ENCODE measurements at places on chromosomes 4 and X. TPM values are rescaled to one million over a fixed set of nuclear protein-coding genes. Genes with fewer than 3 reads are reported as not detected.
A peak's percentile ranks its signal among the peaks of the same experiment; 100 is the strongest.

Gene IL2RG
- polyA plus RNA-seq, result 6.8 TPM

Gene PFKFB1
- 1.0 TPM for polyA plus RNA-seq

Gene SPOCK3
- polyA plus RNA-seq, result 1.5 TPM

Gene UNC5C
- polyA plus RNA-seq, result 6.8 TPM

Gene SETD7
- 39.1 TPM for polyA plus RNA-seq

Gene FAAH2
- 0.51 TPM for polyA plus RNA-seq

Gene NSUN7
- 41.1 TPM for polyA plus RNA-seq

Gene YY2
- 8.3 TPM for polyA plus RNA-seq

Gene TCEAL6
- polyA plus RNA-seq, result 40.3 TPM

Gene ADH1C
- polyA plus RNA-seq, result 2.6 TPM

Gene GIMD1
- polyA plus RNA-seq, result not detected

DNA sequence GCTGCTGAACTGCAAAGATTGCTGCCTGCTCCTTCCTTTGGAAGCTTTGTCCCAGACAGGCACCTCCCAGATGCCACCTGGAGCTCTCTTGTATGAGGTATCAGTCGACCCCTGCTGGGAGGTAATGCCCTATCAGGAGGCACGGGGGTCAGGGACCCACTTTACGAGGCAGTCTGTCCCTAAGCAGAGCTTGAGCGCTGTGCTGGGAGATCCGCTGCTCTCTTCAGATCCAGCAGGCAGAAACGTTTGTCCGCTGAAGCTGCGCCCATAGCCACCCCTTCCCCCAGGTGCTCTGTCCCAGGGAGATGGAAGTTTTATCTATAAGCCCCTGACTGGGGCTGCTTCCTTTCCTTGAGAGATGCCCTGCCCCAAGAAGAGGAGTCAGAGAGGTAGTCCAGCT lies 197.5 kb downstream of the NAF1 start:
- no peaks in the 10 kb centered on the region for H3K27me3 ChIP-seq
- no peak overlapping the region for H3K27ac ChIP-seq
- no peaks in the 10 kb centered on the region for H3K4me1 ChIP-seq
- no peak for DNase-seq
- H3K36me3 ChIP-seq, result no peaks in the 10 kb centered on the region

- H3K27me3 ChIP-seq, result no peaks in the 10 kb centered on the region
- peak; percentile 57 for DNase-seq
- H3K27ac ChIP-seq, result no peak overlapping the region
- no peaks in the 10 kb centered on the region for H3K4me1 ChIP-seq
- no peaks in the 10 kb centered on the region for H3K36me3 ChIP-seq
Measured at GRCh38 chrX:20252381-20253231, 14.1 kb downstream of the RPS6KA3 start.

- H3K4me3 ChIP-seq, result no peak overlapping the region
- H3K36me3 ChIP-seq, result no peaks in the 10 kb centered on the region
- DNase-seq, result no peak
- no peaks in the 10 kb centered on the region for H3K27me3 ChIP-seq
Measured at GRCh38 chr4:183205193-183205592, 106.1 kb downstream of the WWC2 start.

DNA sequence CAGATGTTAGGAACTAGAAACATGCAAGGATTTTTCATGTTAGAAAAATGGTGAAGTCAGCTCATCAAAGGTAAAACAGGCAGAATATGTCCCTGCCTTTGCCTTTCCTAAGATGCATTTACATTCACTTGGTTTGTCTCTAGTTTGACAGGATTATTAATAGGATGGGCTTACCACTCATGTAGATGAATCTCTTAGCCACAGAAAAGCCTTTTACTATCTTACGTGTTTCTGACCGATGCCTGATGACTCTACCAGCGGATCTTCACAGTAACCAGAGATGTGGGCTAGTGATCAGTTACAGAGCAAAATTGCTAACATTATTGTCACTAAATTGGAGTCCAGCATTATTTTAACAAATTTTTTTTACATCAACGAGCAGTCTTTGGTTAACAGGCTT lies 187.6 kb downstream of the MAML3 start:
- peaks cover 9% of the 10 kb centered on the region for H3K4me1 ChIP-seq
- DNase-seq, result no peak
- no peaks in the 10 kb centered on the region for H3K27me3 ChIP-seq
- H3K4me3 ChIP-seq, result no peak overlapping the region
- H3K36me3 ChIP-seq, result no peaks in the 10 kb centered on the region

GRCh38 chrX:71870208-71871098 lies 40.2 kb upstream of the NHSL2 start:
- no peaks in the 10 kb centered on the region for H3K36me3 ChIP-seq
- no peaks in the 10 kb centered on the region for H3K4me1 ChIP-seq
- no peak overlapping the region for H3K4me3 ChIP-seq
- no peaks in the 10 kb centered on the region for H3K27me3 ChIP-seq
- no peak overlapping the region for H3K27ac ChIP-seq
- DNase-seq, result peak; percentile 20

DNA sequence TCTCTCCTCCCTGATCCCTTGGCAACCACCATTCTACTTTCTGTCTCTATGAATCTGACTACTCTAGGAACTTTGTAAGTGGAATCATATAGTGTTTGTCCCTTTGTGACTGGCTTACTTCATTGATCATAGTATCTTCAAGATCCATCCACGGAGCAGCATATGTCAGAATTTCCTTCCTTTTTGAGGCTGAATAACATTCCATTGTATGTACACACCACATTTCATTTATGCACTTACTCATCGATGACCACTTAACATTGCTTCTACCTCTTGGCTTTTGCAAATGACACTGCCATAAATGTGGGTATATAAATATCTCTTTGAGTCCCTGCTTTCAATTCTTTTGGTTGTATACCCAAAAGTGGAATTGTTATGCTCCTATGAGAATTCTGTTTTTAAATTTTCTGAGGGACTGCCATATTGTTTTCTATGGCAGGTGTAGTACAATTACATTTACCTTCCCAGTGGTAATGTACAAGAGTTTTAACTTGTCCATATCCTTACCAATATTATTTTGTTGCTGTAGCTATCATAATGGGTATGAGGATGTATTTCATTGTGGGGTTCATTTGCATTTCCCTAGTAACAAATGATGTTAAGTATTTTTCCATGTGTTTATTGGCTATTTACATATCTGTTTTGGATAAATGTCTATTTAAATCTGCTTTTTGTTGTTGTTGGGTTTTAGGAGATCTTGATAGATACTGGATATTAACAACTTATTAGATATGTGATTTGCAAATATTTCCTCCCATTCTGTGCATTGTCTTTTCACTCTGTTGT lies 466.1 kb downstream of the C4orf33 start:
- H3K4me3 ChIP-seq, result no peak overlapping the region
- H3K27ac ChIP-seq, result no peak overlapping the region

DNA sequence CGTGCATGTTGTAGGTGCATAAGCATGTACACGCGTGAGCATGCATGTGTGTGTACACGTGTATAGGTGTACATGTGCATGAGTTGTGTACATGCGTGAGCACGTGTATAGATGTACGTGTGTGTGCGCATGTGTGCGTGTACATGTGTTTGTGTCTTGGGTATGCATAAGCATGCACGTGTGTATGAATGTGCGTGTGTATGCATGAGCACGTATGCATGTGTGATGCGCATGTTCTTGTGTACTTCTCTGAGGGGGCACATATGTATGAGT lies 9.0 kb downstream of the NAT8L start:
- H3K4me1 ChIP-seq, result peaks cover 45% of the 10 kb centered on the region
- no peaks in the 10 kb centered on the region for H3K36me3 ChIP-seq
- DNase-seq, result no peak
- H3K27me3 ChIP-seq, result no peaks in the 10 kb centered on the region

DNA sequence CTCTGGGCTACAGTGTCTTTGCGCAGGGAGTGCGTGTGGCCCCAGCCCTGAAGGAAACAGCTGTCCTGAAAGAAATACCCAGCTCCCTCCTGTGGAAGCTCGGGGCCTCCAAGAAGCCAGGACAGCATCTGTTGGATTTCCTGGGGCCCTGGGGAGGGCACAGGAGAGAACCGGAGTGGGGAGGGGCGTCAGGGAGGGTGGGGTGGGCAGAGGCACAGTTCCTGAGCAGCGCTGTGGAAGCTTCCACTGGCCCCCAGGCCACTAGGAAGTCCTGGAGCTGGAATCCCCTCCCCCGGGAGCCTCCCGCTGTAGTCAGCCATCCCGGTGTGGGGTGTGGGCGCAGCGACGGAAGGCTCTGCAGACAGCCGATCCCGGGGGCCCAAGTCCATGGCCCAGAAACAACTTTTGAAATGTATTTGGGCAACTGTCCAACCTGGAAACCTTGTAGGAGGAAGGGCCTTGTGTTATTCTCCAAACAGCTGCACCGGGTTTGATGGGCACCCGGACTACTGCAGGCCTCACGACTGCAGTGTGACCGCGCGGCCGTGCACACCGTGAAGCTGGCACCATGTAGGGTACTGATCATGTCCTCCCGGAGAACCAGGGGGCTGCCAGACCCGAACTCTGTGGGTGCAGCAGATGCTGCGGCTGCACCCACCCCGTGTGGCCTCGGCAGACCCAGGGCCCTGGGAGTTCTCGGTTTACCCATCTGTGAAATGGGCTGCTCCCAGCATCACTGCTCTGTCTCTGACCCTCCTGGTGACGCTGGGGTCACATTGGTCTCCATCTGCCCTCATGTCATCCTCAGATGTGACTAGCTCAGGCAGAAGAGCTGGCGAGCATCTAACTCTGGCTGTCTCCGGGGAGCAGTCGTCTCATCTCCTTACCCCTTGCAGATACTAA lies 68.5 kb upstream of the HMX1 start:
- no peaks in the 10 kb centered on the region for H3K36me3 ChIP-seq
- no peak for DNase-seq
- no peak overlapping the region for H3K4me3 ChIP-seq
- no peak overlapping the region for H3K27ac ChIP-seq
- no peaks in the 10 kb centered on the region for H3K4me1 ChIP-seq

DNA sequence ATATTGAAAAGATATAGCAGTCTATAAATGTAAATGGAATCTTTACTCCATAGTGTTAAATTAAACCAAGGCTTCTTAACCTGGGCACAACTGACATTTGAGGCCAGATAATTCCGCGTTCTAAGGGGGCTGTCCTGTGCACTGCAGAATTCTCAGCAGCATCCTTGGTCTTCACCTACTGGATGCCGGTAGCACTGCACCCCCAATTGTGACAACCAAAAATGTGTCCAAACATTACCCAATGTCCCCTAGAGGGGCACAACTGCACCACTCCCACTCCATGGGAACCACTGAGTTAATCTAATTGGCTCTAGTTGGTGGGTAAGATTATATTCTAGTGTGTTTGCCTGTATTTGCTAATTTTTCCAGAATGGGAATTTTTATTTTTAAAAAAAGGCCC lies 16.6 kb downstream of the AP1S2 start:
- H3K27me3 ChIP-seq, result no peaks in the 10 kb centered on the region
- no peak overlapping the region for H3K27ac ChIP-seq
- no peaks in the 10 kb centered on the region for H3K4me1 ChIP-seq
- no peaks in the 10 kb centered on the region for H3K36me3 ChIP-seq

DNA sequence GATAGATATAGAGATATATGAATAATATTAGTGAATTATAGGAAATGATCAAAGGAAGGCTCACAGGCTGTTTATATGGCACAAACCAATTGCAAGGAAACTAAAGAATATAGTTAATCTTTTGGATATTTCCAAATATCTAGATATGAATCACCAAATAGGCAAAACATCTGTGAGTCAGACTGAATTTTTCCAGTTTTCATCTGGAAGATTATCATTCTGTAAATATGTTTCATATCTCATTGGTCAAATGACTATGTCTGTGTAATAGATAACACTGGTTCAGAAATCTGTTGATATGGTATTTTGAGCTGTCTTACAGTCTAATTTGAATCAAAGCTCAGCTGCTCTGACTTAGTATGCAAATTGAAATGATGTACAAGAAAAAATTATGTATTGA lies 303.6 kb downstream of the FAM133A start:
- no peak overlapping the region for H3K27ac ChIP-seq
- no peaks in the 10 kb centered on the region for H3K27me3 ChIP-seq
- no peak overlapping the region for H3K4me3 ChIP-seq
- H3K36me3 ChIP-seq, result no peaks in the 10 kb centered on the region
- no peak for DNase-seq
- no peaks in the 10 kb centered on the region for H3K4me1 ChIP-seq

DNA sequence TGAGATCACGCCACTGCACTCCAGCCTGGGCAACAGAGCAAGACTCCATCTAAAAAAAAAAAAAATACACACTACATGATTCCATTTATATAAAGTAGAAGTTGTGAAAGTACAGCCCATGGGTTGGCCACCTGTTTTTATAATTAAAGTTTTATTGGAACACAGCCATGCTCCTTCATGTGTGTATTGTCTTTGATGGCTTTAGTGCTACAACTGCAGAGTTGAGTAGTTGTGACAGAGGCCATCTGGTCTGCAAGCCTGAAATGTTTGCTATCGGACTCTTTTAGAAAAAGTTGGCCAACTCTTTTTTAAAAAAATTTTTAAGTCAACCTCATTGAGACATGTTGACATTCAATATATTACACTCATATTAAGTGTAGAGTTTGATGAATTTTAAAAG lies 41.2 kb upstream of the DUSP21 start:
- DNase-seq, result no peak
- H3K27me3 ChIP-seq, result no peaks in the 10 kb centered on the region
- H3K4me3 ChIP-seq, result no peak overlapping the region

DNA sequence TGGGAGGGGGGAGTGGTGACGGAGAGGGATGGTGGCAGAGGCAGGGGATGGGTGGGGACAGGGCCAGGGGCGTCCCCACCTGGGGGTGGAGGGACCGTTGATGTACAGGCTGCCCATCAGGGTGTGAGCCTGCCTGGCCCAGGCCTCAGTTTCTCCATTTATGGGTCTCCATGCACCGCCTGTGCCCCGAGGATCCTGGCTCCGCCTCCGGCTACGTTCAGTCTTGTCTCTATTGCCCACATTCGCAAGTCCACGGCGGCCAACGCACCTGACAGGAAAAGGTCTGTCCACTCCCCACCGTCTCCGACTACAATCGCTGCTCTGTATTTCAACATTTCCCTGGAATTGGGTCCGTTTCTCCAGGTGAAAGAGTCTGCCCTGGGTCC lies 96.3 kb upstream of the NKX1-1 start:
- no peak for DNase-seq
- H3K4me1 ChIP-seq, result no peaks in the 10 kb centered on the region
- no peaks in the 10 kb centered on the region for H3K27me3 ChIP-seq
- no peaks in the 10 kb centered on the region for H3K36me3 ChIP-seq
- H3K27ac ChIP-seq, result no peak overlapping the region

GRCh38 chrX:49910344-49910743 lies 12.1 kb upstream of the CLCN5 start:
- no peaks in the 10 kb centered on the region for H3K36me3 ChIP-seq
- H3K4me3 ChIP-seq, result no peak overlapping the region
- H3K27me3 ChIP-seq, result no peaks in the 10 kb centered on the region
- no peaks in the 10 kb centered on the region for H3K4me1 ChIP-seq
- H3K27ac ChIP-seq, result no peak overlapping the region

- H3K27ac ChIP-seq, result no peak overlapping the region
- no peaks in the 10 kb centered on the region for H3K4me1 ChIP-seq
- H3K36me3 ChIP-seq, result no peaks in the 10 kb centered on the region
- H3K4me3 ChIP-seq, result no peak overlapping the region
- no peaks in the 10 kb centered on the region for H3K27me3 ChIP-seq
- DNase-seq, result no peak
Measured at GRCh38 chrX:34768290-34768689, 111.2 kb upstream of the TMEM47 start.

Data from testis (tissue), 5 donors.